ENCODE measurements at places on chromosomes 13 and 19. TPM values are rescaled to one million over a fixed set of nuclear protein-coding genes. Genes with fewer than 3 reads are reported as not detected.

The PLVAP gene
- 5.2 TPM for total RNA-seq

DNA sequence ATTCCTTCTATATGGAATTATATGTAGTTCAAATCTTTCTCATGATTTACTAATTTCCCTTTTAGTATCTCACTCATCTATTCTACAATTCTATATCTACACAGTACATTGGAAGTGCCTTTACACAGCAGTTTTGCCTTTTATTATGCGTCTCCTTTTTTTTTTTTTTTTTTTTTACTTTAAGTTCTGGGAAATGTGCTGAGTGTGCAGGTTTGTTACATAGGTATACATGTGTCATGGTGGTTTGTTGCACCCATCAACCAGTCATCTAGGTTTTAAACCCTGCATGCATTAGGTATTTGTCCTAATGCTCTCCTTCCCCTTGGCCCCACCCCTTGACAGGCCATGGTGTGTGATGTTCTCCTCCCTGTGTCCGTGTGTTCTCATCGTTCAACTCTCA is 1150.1 kb upstream of the PRR20A start:
- no peak for DNase-seq

The NUDT19 gene
- 11.3 TPM for total RNA-seq

DNA sequence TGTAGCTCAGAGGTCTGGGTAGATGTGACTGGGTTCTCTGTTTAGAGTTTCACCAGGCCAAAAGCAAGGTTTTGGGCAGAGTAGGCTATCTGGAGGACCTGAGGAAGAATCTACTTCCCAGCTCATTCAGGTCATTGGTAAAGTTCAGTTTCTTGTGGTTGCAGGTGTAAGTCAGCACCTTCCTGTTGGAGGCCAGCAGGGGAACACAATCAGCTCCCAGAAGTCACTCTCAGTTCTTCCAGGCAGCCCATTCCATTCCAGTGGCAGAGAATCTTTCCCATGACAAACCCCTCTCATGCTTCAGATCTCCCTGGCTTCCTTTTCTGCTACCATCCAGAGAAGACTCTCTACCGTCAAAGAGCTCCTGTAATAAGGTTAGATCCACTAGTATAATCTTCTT is 176.2 kb upstream of the UFM1 start:
- no peak for DNase-seq

The ATP4B gene
- total RNA-seq, result not detected

DNA sequence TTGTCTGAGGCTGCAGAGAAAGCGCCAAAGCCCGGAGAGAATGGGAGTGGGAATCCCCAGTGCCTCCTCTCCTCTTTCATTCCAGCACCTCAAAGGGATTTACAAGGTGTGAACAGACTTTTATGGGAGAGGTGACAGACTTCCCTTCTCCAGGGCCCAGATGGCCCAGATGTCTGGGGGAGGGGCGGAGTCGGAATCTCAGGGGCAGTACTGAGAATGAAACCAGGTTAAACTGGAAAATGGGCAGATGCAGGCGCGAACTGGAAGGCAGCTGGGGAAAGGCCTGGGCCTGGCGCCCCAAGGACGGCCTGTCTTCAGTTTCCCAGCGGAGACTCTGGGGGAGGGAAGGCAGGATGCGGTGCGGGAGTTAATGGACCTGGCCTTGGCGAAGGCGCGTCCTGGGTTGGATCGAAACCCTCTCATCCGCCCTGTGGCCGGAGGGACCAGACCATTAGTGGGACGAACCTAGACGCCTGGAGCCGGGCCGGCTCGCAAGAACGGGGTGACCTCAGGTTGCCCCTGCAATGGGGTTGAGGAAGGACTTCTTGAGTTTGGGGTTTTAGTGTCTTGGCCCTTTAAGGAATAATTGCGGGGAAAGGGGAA is 592 bp upstream of the TRIP10 start:
- DNase-seq, result peak; percentile 29

The DMPK gene
- total RNA-seq, result 7.7 TPM

- no peak for DNase-seq
Measured at GRCh38 chr19:6209233-6209632, 70.5 kb downstream of the MLLT1 start.

The SYNE4 gene
- not detected for total RNA-seq

DNA sequence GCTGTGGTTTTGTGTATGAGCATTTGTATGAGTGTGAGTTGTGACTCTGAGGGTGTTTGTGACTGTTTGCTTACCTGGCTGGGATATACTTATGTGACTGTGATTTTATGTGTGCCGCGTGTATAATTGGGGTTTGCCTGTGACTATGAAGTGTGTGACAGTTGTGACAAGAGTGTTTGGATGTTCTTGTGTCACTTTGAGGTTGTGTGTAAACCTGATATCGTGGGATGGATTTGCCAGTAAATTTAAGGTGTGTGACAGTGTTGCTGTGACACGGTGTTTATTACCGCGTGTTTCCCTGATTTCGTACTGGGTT is 442 bp downstream of the ZNF420 start:
- peak; percentile 5 for DNase-seq

- no peak for DNase-seq
Measured at GRCh38 chr13:105518086-105518485, 1017.4 kb downstream of the EFNB2 start.

GRCh38 chr19:19628501-19629134 is 598 bp upstream of the LPAR2 start:
- DNase-seq, result no peak

The KLK12 gene
- total RNA-seq, result not detected

The OR7A5 gene
- total RNA-seq, result not detected

The FGF21 gene
- total RNA-seq, result not detected

The FBN3 gene
- total RNA-seq, result not detected

The SAFB gene
- 27.9 TPM for total RNA-seq

GRCh38 chr13:64925284-64925683 is 2304.9 kb downstream of the PCDH9 start:
- peak; percentile 19 for DNase-seq

GRCh38 chr19:14414926-14415690 is 4.0 kb downstream of the DDX39A start:
- no peak for DNase-seq

GRCh38 chr13:49679246-49679645 is 12.0 kb downstream of the EBPL start:
- peak; percentile 65 for DNase-seq

DNA sequence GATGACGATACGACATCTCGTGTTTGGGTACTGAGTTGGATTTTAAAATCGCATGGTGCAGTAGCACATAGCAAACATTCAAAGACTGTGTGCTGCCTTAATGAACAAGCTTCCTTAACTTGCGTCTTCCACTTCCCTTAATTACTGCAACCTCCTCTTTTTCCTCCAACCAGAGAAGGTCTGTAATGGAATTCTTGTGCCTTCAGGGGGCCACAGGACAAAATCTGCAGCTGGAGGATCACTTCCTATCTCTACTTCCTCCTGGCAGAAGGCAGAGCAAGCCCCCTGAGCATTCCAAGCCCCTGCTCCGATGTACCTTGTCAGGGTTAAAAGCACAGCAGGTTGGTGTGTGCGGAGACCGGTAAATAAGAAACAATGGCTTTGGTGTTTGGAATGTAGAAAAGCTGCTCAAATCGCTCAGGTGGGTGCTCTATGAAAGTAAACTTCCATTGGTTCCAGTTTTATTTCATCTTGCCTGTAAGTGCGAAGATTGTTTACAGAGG is 151.3 kb upstream of the UQCRFS1 start:
- no peak for DNase-seq

DNA sequence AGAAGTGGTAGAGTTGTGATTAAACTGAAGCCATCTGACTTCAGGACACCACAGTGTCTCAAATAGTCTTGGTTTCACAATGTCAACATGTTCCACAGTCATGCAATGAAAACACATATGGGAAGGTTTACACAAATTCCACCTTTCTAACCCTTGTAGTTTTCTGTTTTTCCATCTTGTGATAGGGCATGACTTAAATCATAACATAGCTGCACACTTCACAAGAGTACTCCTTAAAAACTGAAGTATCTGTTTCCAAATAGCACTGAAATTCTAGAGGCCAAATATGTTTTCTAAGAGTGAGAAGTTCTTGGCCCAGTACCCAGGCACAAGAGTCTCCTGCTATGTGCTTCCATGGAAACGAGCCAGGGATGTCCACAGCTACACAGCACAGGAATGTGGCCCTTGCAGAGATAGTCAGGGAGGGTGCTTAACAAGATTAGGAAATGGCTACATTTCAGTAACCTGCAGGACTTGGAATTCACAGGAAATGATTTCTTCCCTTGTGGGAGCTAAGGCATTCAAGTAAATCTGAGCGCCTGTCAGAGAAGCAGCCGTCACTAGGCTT is 269.1 kb downstream of the NDFIP2 start:
- DNase-seq, result peak; percentile 87

Measured in lung microvascular endothelial cell (primary cell).